ENCODE measurements at places on chromosomes 12 and 14. TPM values are rescaled to one million over a fixed set of nuclear protein-coding genes. Genes with fewer than 3 reads are reported as not detected.

BBOF1 gene
- total RNA-seq, result 9.8 TPM

POTEG gene
- not detected for total RNA-seq

SOAT2 gene
- total RNA-seq, result not detected

IL26 gene
- total RNA-seq, result not detected

ALX1 gene
- total RNA-seq, result 2.5 TPM

TC2N gene
- 0.65 TPM for total RNA-seq

IL23A gene
- not detected for total RNA-seq

SLC10A1 gene
- not detected for total RNA-seq

TMEM119 gene
- 62.7 TPM for total RNA-seq

SLC17A8 gene
- not detected for total RNA-seq

ASB2 gene
- 0.28 TPM for total RNA-seq

GPR132 gene
- 0.55 TPM for total RNA-seq

MEG3 gene
- 145 TPM for total RNA-seq

SOX5 gene
- total RNA-seq, result 6.1 TPM

LBHD2 gene
- not detected for total RNA-seq

TOMM20L gene
- not detected for total RNA-seq

DNAJC22 gene
- 6.0 TPM for total RNA-seq

MYF6 gene
- total RNA-seq, result not detected

SERPINA1 gene
- total RNA-seq, result not detected

PRH2 gene
- total RNA-seq, result 0.18 TPM

KLHDC1 gene
- total RNA-seq, result 4.0 TPM

TTC9 gene
- under 0.01 TPM for total RNA-seq

WBP11 gene
- total RNA-seq, result 10.0 TPM

CD163L1 gene
- 0.28 TPM for total RNA-seq

HOXC6 gene
- 0.28 TPM for total RNA-seq

CIDEB gene
- total RNA-seq, result 1.8 TPM

ADAM21 gene
- total RNA-seq, result 0.55 TPM

ADCY4 gene
- 5.3 TPM for total RNA-seq

EPYC gene
- total RNA-seq, result 0.09 TPM

COX8C gene
- not detected for total RNA-seq

GPR65 gene
- total RNA-seq, result 0.28 TPM
